NCI-H526 treated with DMSO at 0.1 percent for 48 hours (cell line): ENCODE measurements at places on chromosomes 2 and 18.

GRCh38 chr18:75246721-75247610 is 36.4 kb downstream of the TSHZ1 start:
- peak; percentile 52 for DNase-seq

DNA sequence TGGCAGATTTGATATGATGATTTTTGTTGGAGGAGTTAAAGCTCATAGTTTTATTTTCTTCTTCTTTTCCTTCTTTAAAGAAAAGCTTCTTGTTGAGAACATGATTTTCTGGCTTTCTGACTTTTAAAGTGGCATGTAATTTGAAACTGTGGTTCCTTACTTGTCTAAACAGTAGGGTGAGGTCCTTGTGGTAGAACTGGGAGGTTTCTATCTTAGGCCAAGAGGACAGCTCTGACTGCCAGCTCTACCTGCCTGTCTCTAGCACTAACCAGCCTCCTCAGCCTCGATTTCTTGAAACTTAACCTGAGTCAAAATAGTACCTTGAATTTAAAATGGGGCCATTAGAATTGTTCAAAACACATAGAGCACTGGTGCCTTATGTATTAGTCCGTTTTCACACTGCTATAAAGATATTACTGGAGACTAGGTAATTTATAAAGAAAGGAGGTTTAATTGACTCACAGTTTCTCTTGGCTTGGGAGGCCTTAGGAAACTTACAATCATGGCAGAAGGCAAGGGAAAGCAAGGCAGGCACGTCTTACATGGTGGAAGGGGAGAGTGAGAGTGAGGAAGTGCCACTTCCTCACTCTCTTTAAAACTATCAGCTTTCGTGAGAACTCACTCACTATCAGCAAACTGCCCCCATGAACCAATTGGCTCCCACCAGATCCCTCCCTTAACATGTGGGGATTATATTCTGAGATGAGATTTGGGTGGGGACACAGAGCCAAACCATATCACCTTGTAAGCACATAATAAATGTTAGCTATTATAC is 119.0 kb downstream of the CERS6 start:
- no peak for DNase-seq

DNA sequence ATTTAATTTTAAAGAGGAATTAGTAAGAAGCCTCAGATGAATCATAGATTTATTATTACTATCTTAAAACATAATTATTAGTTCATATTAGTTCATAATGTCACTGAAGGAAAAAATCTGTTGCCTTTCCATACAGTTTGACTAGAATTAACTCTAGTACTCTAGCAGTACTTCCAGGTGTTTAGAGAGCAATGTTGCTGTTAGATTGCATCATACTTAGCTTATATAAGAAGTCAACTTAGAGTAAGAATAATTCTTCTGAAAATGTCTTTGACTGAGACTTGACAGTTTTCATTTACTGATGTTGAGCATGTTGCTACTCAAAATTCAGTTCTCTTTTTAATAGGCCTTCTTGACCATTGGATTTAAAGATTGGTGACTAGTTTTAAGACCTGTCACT is 4.7 kb downstream of the RAB3GAP1 start:
- no peak for DNase-seq

- no peak for DNase-seq
Observed at GRCh38 chr2:28505361-28505760, 9.5 kb downstream of the PLB1 start.

DNA sequence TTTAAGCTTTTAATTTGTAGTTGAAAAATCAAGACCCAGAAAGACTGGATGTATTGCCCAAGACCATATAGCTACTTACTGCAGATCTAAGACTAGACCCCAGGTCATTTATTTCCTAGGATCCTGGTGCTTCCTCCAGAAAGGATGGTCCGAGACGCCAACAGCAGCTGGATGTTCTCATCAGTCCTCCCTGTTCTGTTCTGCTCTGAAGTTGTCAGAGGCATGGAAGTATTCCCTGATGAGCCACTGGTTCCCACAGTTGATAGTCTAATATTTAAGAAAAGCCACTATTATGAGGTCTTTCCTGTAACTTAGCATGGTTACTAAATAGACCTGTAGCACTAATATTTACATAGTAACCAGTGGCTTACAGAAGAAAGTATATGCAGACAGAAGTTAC is 393.5 kb downstream of the MTX2 start:
- DNase-seq, result no peak

- no peak for DNase-seq
Observed at GRCh38 chr2:221120643-221121042, 451.5 kb downstream of the EPHA4 start.

- no peak for DNase-seq
Observed at GRCh38 chr2:109448946-109449788, 164.6 kb downstream of the SEPTIN10 start.

- DNase-seq, result no peak
Observed at GRCh38 chr2:113083296-113083695, 15.5 kb downstream of the IL1F10 start.

DNA sequence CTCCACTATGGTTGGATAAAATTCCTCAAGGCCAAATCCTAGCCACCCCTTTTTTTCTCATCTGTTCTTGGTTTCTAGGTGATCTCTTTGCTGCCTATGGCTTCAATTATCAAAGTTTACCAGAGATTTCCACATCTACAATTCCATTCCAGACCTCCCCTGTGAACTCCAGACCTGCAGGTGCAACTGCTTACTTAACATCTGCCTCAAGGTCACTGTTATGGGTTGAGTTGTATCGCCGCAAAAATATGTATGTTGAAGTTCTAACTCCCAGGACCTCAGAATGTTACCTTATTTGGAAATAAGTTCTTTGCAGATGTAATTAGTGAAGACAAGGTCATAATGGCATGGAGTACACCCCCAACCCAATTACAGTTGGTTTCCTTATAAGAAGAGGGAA is 60.4 kb upstream of the SOS1 start:
- DNase-seq, result no peak

- DNase-seq, result no peak
Observed at GRCh38 chr2:18550433-18550832, 10.0 kb downstream of the RDH14 start.

GRCh38 chr2:168814046-168814445 is 11.6 kb downstream of the NOSTRIN start:
- no peak for DNase-seq

DNA sequence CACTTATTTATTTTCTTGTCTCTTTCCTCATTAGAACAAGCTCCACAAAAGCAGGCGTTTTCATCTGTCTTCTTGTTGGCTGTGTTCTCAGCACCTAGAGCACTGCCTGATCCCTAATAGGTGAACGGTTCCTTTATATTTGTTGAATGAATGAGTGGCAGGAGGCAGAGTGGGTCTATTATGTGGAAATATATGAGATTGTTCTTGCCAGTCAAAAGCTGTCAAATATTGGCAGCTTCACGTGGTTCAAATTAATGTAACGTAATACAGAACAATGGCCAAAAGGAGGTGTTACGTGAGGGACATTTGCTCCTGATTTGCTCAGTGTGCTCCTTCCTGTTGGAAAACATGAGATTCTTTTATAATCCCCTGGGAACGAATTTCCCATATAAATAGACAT is 8.5 kb upstream of the ARHGAP25 start:
- no peak for DNase-seq

- no peak for DNase-seq
Observed at GRCh38 chr2:128158176-128158575, 67.2 kb downstream of the UGGT1 start.

- DNase-seq, result no peak
Observed at GRCh38 chr2:232235716-232236115, 142.8 kb upstream of the ALPP start.

DNA sequence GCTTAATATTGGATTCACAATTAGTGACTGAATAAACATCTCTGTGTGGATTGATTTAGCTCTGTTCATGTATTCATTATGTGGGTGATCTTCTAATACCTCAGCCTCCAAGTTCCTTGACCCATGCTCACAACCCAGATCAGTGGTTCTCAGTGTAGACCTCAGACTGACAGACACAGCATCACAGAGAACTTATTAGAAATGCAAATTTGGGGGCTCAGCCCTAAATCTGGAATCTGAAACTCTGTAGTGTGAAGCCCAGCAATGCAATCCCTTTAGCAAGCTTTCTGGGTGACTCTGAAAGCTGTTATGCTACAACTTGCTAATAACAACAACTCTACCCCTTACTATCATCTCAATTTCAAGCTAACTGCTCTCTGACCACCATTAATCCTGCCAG is 273.1 kb upstream of the FANCL start:
- DNase-seq, result no peak

- no peak for DNase-seq
Observed at GRCh38 chr2:105925390-105925789, 180.7 kb downstream of the NCK2 start.

DNA sequence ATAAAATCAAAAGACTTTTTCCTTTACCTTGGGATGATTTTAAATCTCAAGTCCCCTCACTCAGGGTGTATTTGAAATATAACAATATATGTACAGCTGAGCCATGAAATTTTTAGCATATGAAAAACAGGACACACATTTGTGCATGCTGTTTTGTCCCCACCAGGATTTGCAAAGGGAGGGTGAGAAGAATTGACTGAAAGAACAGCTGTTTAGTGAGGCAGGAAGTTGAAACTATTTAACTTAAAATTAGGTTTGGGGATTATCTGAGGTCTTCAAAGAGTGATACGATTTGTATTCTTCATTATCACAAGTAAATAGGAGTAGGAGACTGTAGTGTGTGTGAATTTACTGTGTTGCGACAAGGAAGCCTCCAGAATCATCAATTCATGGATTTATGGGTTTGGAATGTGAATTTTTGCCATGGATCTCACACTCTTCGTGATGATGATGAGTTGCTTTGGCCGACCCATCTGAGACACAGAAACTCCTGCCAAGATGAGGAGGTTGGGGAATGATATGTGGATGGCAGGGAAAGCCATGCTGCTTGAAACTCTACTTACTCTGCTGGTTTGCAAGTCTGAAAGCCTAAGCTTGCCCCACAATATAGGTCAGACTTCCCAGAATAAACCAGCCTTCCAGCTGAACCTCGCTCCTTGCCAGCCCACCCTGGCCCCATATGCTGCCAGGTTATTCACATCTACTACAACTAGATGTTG is 31.0 kb upstream of the SPATS2L start:
- no peak for DNase-seq
